ENCODE measurements at places on chromosomes 3 and 15.

DNA sequence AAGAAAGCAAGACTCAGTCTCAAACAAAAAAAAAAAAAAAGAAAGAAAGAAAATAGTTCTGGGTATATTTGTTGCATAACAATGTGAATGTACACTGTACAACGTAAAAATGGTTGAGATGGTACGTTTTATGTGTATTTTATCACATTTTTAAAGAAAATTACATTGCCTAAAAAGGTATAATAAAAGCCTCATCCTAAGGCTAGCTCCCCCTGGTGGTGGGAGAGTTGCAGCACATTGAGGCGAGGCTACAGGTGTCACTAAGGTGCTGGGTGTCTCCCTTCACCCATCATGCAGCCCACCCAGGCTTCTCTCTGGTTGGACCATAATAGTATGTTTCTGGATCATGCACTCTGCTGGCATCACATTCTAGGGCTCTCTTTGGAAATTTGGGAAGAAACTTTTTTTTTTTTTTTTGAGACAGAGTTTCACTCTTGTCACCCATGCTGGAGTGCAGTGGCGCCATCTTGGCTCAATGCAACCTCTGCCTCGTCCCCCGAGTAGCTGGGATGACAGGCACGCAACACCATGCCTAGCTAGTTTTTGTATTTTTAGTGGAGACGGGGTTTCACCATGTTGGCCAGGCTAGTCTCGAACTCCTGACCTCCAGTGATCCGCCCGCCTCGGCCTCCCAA is 12.4 kb upstream of the RAB11A start:
- DNase-seq: peak; percentile 74

GRCh38 chr3:152226176-152226575 is 42.6 kb upstream of the MBNL1 start:
- DNase-seq: no peak

- no peak for DNase-seq
These were observed 60.2 kb downstream of the TMEM44 start for GRCh38 chr3:194572944-194573491.

GRCh38 chr15:71630475-71630809 is 179.9 kb upstream of the NR2E3 start:
- DNase-seq: no peak

DNA sequence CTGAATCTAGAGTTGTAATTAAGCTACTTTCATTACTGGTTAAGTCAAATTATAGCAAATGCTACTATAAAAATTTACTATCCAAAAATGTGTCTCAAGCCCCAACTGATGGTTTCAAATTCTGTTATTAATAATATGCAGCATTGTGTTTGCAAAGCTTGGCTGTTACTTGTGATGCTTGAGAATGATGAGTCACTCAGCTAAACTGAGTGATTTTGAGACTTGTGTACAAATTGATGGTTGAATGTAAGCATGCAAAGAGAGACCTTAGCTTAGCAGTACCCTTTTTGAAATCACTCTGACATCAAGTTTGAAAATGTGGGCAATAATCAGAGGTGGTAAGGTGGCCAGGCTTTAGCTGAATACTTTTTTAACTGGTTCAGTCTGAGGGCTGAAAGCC is 27.6 kb downstream of the OPA1 start:
- no peak for DNase-seq

DNA sequence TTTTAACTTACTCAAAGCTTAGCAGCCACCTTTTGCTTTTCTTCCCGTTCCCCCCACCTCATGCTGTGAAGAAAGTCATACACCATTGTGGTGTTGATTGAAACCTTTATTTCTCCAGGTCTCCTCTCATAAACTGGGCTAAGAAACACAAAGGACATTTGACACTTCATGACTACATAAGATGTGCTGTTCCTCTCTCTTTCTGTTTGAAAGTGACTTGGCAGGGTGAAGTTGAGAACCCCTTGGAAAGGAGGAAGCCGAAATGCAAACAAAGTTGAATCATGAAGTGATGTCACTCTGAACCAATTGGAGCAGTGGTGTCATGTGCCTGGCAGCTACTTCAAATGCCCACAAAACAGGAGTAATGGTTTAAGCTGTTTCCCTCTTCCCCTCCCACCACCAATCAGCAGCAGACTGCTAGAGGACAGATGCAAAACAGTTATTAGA is 174.7 kb downstream of the IGF1R start:
- no peak for DNase-seq

DNA sequence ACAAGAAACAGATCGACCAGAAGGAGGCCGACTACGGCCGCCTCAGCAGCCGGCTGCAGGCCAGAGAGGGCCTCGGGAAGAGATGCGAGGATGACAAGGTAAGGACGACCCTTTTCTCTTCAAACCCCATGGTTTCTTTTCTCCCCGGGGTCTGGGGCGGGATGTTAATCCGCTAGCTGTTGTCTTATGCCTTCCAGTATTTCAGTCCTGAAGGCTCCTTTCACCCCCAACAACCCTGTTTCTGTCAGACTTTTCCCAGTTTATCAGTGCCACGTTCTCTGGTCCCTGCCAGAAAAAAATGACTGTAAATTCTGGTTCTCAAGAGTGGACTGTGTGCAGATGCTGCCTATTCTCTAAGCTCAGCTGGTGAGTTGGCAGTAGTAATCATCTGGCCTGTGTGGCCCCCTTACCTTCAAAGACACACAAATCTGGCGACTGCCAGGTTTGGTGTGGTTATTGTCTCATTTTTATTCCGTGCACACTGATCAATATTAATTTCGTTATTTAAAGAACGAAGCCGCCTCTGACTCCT is 806 bp downstream of the GOLM2 start:
- no peak for DNase-seq

DNA sequence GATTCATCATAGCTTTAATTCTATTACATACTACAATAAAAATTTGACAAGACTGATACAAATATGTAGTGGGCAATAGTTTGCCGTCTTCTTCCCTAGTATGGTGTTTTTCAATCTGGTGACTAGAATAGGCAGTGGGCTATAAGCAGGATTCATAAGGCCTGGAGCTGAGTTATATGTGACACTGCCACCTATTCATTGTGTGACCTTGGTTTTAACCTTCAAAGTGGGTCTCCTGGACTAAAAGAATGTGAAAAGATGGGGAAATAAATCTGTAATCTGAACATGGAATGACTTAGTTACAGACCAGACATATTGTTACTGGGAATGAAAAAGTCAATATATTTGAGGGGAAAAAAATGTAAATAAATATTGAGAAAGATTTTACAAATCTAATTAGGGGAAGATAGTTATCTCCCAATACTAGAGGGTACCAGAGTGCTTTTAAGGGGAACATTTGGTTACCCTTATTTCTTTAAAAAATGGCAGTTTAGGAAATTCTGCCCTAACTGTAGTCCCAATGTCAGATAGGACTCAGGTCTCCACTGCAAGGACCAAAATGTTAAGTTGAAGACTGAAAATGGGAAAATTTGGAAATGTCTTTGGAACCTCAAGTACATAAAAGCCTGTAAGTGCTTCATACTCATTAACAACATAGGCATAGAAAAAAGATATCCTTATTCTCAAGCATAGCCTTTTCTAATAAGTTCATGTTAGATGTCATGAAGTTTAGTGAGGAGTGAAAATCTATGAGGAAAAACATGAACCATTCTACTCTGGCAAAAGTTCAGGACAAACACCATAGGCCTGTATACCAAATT is 10.7 kb upstream of the SETD5 start:
- no peak for DNase-seq

GRCh38 chr15:70575231-70576226 is 187.8 kb downstream of the UACA start:
- DNase-seq: no peak

DNA sequence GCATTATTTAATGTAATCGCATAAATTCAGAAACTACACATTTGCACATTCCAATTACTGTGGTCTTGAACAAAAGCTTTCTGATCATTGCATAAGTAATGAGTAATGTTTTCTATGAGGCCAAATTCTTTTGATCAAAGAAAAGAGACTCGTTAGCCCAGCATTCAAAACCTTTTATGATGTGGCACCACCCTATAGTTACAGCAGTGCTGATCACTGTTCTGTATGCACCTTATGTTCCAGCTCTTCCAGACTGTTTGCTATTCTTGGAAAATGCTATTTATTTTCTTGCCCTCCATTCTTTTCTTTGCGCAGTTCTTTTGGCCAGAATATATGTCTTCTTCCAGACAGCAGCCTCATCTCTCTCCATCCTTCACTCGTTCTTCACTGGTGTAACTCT is 42.3 kb downstream of the MAP3K13 start:
- no peak for DNase-seq

- no peak for DNase-seq
These were observed 142.0 kb upstream of the SLCO3A1 start for GRCh38 chr15:91711384-91712033.

GRCh38 chr3:190108804-190109203 is 11.9 kb downstream of the P3H2 start:
- no peak for DNase-seq

DNA sequence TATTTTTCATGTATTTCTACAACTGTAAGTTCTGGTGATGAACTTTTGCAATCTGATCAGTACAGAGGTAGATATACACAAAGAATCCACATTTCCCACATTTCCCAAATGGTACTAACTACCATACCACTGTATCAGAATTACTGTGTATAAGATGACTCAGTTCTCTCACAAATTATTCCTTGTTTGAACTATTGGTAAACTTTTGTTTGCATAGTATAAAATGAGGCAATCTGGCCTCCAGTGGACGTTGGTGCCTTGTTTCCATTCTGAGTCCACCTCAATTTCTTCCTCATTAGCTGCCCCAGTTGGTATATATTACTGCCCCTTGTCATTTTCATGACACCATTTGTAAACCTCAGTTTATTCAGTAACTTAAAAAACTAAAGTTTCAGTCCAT is 38.5 kb downstream of the SPTSSB start:
- DNase-seq: no peak

DNA sequence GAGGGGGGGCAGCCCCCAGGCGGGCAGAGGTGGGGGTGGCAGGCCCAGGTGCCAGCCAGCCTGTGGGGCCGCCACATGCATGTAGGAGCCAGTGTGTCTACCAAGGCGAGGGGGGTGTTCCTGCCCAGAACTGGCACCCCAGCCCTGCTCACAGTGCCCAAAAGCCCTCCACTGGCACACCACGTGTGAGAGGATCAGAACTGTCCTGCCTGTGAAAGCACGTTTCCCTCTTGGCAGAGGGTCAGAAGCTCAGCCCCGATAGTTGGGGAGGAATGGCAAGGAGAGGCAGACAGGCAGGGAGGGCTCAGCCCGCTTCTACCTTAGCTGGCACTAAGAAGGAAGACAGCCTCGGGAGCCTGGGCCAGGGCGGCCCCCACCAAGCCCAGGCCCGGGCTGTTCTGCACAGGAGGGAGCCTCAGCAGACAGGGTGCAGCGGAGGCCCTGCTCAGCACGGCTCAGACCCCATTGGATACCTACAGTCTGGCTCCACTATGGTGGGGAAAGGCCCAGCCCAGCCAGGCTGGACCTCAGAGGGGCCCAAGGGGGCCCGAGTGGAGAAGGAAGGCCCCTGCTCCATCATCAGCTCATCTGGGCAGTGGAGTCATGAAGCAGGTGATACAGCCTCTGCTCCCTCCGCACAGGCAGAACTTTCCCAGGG is 84.8 kb upstream of the LINGO1 start:
- DNase-seq: no peak

DNA sequence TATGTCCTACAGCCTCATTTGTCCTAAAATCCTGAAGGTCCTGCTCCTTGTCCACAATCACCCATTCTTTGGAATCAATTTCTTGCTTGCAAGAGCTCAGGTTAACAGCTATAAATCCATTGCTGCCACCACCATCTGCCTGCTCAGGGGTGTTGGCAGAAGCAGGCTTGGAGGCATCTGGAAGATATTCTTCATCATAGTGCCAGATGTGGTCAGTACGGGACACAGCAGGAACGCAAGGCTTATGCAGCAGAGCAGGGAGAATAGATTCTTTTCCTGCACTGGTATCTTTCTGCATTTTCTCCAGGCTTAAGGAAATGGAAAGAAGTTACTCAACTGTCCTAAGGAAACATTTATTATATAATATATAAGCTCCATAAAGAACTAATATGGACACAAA is 38.5 kb upstream of the CDAN1 start:
- DNase-seq: no peak

- DNase-seq: no peak
These were observed 50.4 kb downstream of the FLNB start for GRCh38 chr3:58058361-58059263.

GRCh38 chr3:60269377-60269776 is 981.9 kb downstream of the FHIT start:
- DNase-seq: no peak

DNA sequence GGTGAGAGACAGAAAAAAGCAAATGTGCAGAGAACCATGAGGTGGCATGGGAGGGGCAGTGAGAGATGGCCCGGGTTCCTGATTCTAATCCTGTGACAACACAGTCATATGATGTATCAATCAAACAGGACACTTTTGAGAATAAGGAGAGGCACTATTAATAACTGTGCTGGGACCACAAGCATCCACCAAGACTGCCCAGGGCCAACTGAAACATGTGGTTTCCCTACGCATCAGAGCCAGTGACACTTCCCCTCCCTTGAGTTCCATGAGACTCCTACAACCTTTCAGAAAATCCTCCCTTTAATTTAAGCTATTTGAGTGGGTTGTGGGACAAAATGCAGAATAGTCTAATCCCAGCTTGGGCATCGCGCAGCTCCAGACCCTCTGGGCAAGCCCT is 17.4 kb downstream of the SH3BP5 start:
- no peak for DNase-seq

GRCh38 chr3:157142315-157142714 is 17.6 kb downstream of the CCNL1 start:
- DNase-seq: no peak

- no peak for DNase-seq
These were observed 5.4 kb downstream of the PGBD4 start for GRCh38 chr15:34107315-34107714.

- no peak for DNase-seq
These were observed 226.6 kb upstream of the ROBO1 start for GRCh38 chr3:79994397-79994796.

DNA sequence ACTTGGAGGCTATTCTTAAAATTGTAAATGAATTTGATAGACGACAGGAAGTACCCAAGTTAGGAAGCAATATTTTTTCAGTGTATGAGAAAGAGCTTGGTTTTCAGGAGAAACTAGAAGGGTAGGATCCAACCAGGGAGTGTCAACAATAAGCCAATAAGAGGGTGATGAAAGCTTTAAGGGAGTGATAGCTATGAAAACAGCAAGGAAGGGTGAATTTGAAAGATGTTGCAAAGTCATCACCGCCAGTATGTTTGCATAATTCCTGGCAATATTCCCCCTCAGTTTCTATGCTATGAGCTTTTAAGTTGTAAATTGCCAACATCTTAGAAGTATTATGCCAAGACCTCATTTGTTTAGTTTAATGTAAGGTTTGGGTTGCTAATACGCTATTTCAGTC is 11.8 kb upstream of the CSTA start:
- no peak for DNase-seq

- no peak for DNase-seq
These were observed 25.5 kb downstream of the PGPEP1L start for GRCh38 chr15:98981851-98982722.

DNA sequence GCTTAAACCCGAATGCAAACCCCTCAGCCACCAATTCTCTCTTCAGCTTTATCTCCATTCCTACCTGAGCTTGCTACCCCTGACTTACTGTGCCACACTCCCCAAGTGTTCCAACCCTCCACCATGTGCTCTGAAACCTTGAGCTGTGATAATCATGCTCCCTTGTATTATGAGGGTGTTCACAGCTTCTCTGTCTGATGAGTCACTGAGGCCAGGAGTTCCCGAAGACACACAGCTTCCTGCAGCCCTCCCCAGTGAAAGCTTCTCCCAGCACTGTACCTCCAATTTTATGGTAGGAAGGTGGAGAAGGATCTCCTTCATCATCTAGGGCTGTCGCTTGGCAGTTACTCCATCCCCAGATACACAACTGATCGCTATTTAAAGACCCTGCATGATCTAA is 24.9 kb downstream of the STAC start:
- no peak for DNase-seq

- no peak for DNase-seq
These were observed 505 bp upstream of the WNT5A start for GRCh38 chr3:55487381-55488241.

Measured in stimulated activated CD8-positive, alpha-beta memory T cell treated with anti-CD3 and anti-CD28 coated beads, Interleukin-2, amount 100 ng/mL, for 1 hour (primary cell).